ENCODE measurements at places on chromosomes 13 and 19. TPM values are rescaled to one million over a fixed set of nuclear protein-coding genes. Genes with fewer than 3 reads are reported as not detected.

MEIS3 gene
- 44.7 TPM for total RNA-seq

TNNI3 gene
- total RNA-seq: not detected

C19orf81 gene
- total RNA-seq: not detected

ANGPTL4 gene
- 9.8 TPM for total RNA-seq

CEACAM8 gene
- total RNA-seq: not detected

SBSN gene
- 1.4 TPM for total RNA-seq

ZNF729 gene
- not detected for total RNA-seq

RFPL4AL1 gene
- total RNA-seq: not detected

KIR2DL1 gene
- not detected for total RNA-seq

CEACAM7 gene
- not detected for total RNA-seq

IZUMO2 gene
- total RNA-seq: not detected

C13orf46 gene
- under 0.01 TPM for total RNA-seq

DMRTC2 gene
- total RNA-seq: not detected

SMIM44 gene
- not detected for total RNA-seq

FDX2 gene
- total RNA-seq: 53.9 TPM

ZNF728 gene
- not detected for total RNA-seq

YJEFN3 gene
- 3.2 TPM for total RNA-seq

CPT1C gene
- 35.7 TPM for total RNA-seq

KCNJ14 gene
- total RNA-seq: under 0.01 TPM

PCP2 gene
- total RNA-seq: not detected

NCAN gene
- total RNA-seq: not detected

ACER1 gene
- total RNA-seq: not detected

CLEC11A gene
- 170 TPM for total RNA-seq

RNF113B gene
- not detected for total RNA-seq

CYP2F1 gene
- total RNA-seq: not detected

KLK15 gene
- total RNA-seq: not detected

TMEM272 gene
- not detected for total RNA-seq

SOX1 gene
- total RNA-seq: not detected

ZNF154 gene
- not detected for total RNA-seq

PABPC3 gene
- total RNA-seq: under 0.01 TPM

PCDH20 gene
- total RNA-seq: not detected

VSTM1 gene
- total RNA-seq: not detected

STOML3 gene
- not detected for total RNA-seq

LILRA5 gene
- not detected for total RNA-seq

ELSPBP1 gene
- total RNA-seq: not detected

ZNF497 gene
- not detected for total RNA-seq

KMT2B gene
- total RNA-seq: 9.7 TPM

BSPH1 gene
- not detected for total RNA-seq

GJA3 gene
- total RNA-seq: under 0.01 TPM

CPB2 gene
- total RNA-seq: not detected

ARL11 gene
- not detected for total RNA-seq

PTH2 gene
- total RNA-seq: not detected

NRTN gene
- total RNA-seq: 0.86 TPM

ZNF440 gene
- total RNA-seq: 3.9 TPM

U2AF2 gene
- total RNA-seq: 229 TPM

ZAR1L gene
- not detected for total RNA-seq

OSCAR gene
- under 0.01 TPM for total RNA-seq

CYP2A7 gene
- not detected for total RNA-seq

LRRC63 gene
- not detected for total RNA-seq

NPAS1 gene
- under 0.01 TPM for total RNA-seq

HRC gene
- not detected for total RNA-seq

C19orf12 gene
- total RNA-seq: 45.0 TPM

CLEC17A gene
- total RNA-seq: not detected

FARP1 gene
- total RNA-seq: 45.0 TPM

CABP5 gene
- not detected for total RNA-seq

TNFSF11 gene
- total RNA-seq: 1.2 TPM

CAMSAP3 gene
- total RNA-seq: not detected

TINCR gene
- total RNA-seq: 0.18 TPM

NLRP7 gene
- not detected for total RNA-seq

GIPR gene
- not detected for total RNA-seq
